A172 (cell line): ENCODE measurements at places on chromosomes 5 and 9.

DNA sequence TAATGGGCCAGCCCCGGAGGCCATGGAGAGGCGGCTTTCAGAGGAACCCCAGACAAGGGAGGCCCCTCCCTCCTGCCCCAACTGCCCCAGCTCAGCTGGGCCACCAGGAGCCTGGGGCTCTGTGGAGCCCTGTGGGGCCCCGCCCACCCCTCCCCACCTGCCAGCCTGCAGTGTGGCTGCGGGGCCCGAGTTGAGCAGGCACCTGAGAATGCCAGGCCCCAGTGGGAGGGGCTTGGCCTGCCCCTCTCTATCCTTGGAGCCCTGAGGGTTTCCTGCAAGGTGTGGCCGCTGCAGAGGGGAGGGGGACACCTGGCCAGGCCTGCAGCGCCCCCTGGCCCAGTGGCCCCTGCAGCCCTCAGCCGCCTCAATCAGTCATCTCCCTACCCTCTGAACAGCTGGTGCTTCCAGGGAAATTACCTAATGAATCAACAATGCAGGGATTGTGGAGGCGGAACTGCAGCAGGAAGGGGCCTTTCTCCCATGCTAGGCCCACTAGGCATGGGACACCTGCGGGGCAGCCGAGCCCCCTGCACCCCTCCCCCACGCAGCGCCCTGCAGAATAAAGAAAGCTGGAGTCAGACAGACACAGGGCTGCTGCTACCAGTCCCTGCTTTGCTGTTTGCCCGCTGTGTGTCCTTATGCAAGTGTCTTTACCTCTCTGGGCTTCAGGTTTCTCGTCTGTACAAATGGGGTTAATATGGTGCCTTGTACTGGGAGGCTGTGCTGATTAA is 48.0 kb downstream of the LMX1B start:
- DNase-seq, result peak; percentile 72

GRCh38 chr9:79222483-79222882 is 349.3 kb upstream of the TLE4 start:
- peak; percentile 23 for DNase-seq

DNA sequence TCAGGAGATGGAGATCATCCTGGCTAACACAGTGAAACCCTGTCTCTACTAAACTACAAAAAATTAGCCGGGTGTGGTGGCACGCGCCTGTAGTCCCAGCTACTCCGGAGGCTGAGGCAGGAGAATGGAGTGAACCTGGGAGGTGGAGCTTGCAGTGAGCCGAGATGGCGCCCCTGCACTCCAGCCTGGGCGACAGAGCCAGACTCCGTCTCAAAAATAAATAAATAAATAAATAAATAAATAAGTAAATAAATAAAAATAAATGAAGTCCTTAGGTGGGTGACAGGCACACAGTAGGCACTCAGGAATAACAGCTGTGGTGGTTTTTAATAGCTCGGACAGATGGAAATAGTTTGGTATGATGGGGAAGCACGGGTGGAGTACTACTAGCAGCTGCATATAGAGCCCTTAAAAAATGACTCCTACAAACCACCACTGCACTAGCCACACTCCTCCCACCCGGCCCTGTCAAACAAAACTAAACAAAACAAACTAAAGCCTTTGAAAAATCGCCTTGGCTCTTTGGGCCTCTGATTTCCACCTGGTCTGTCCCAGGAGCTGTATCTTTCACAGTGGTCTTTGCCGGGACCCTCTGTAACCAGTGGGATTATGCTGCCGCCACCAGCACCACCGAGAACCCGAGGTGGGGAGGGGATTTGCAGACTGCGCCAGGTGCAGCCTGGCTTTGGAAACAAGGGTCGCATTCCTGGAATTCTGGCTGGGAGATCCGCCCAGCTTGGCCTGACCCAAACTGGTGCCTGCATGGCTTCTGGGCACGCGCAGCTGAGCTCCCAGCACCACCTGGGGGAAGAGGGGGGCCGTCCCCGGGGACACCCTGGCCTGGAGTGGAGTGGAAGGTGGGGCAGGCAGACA is 5.1 kb upstream of the WDR5 start:
- peak; percentile 69 for DNase-seq

- DNase-seq, result no peak
Observed at GRCh38 chr9:121567500-121568342, 68.1 kb upstream of the GGTA1 start.

GRCh38 chr5:61162010-61162831 is at the start of gene SMIM15:
SMIM15 (minus strand) TSS chr5:61162468; CDS start chr5:61160171, 2,297 bp downstream.
- DNase-seq, result peak; percentile 85

GRCh38 chr5:176573564-176574296 is 24.6 kb downstream of the CDHR2 start:
- DNase-seq, result peak; percentile 40

- no peak for DNase-seq
Observed at GRCh38 chr5:151703780-151704179, 17.1 kb upstream of the SPARC start.

DNA sequence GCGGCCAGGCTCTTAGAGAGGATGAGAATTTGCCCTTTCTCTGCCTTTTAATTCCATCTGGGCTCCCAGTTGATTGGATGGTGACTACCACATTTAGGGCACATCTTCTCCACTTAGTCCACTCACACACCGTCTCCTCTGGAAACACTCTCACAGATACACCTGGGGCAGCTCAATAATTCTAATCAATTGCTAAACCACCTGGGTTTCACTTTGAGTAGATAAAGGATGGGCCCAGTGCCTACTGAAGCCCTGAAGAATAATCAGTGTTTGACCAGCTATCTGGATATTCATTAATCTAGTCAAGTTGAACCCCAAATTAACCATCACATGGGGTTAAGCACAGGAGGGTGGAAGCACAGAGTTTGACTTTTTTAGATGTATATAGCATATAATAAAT is 19.1 kb downstream of the MAN2A1 start:
- DNase-seq, result no peak

GRCh38 chr9:126275386-126276001 is 51.1 kb upstream of the MVB12B start:
- no peak for DNase-seq
